Stimulated activated CD4-positive, alpha-beta T cell treated with anti-CD3 and anti-CD28 coated beads, Interleukin-15, amount 100 ng/mL, for 48 hours (primary cell): ENCODE measurements at places on chromosomes 2 and 18.

- DNase-seq = no peak
Observed at GRCh38 chr2:239630618-239631286, 229.9 kb upstream of the HDAC4 start.

- DNase-seq = no peak
Observed at GRCh38 chr2:235045336-235045972, 93.6 kb downstream of the SH3BP4 start.

- DNase-seq = no peak
Observed at GRCh38 chr2:237353215-237353614, 60.7 kb downstream of the COL6A3 start.

GRCh38 chr18:72013427-72013850, 530.7 kb downstream of the CBLN2 start:
- DNase-seq = no peak

DNA sequence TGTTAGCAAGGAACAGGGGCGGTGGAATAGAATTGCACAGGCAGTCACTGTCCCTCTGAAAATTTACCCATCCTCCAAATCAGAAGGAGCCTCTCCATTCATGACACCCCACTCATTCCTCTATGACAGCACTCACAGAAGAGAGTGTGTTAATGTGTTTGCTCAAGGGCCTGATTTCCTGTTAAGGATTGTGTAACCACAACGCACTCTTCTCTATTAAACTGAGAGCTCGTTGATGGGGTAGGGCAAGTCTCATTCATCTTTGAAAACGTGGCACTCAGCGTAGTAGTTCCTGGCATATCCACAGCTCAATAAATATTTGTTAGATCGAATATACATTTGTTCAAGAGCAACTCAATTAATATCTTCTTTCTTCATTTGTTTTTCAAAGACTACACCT, 106.4 kb downstream of the VAPA start:
- DNase-seq = no peak

- DNase-seq = no peak
Observed at GRCh38 chr2:158315000-158315399, 141.6 kb downstream of the CCDC148 start.

DNA sequence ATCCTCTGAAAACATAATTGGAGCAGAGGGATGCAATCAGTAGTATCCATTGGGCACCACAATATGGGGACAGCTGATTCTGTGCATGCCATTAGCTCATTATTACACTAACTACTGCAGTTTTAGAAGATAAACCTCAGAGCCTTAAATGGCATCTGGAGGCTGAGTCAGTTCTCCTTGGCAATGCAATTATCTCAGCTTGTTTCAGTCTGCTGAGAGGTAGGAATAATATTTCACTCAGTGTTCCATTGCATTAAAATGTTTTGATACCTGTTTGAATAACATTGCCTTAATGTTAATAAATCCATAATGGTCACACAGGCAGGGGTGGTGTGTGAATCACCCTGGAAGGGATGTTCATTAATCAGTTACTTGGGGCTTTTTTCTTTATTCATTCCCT, 309.6 kb downstream of the LRRTM1 start:
- DNase-seq = no peak
